ENCODE measurements at places on chromosomes 5 and 9. TPM values are rescaled to one million over a fixed set of nuclear protein-coding genes. Genes with fewer than 3 reads are reported as not detected.

DNA sequence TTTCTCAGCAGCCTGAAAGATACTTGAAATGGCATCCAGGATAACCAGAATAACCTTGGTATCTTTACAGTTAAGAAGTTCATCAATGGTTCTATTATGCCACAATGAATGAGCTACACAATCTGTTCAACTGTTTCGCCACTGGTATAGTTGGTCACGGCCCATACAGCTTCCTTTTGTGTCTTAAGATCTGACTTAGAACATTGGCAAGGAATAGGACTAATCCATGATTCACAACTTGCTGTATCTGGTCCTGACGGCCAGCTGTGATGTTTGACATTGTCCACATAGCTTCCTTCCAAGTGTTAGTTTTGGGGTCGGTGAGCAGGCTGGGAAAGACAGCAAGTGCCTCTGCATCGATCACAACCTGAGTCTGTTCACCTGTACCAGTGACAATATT lies 113.3 kb upstream of the RAD23B start:
- H3K36me3 ChIP-seq = no peaks in the 10 kb centered on the region
- no peak overlapping the region for H3K4me3 ChIP-seq
- H3K4me1 ChIP-seq = no peaks in the 10 kb centered on the region
- no peak for DNase-seq
- H3K27ac ChIP-seq = no peak overlapping the region

DNA sequence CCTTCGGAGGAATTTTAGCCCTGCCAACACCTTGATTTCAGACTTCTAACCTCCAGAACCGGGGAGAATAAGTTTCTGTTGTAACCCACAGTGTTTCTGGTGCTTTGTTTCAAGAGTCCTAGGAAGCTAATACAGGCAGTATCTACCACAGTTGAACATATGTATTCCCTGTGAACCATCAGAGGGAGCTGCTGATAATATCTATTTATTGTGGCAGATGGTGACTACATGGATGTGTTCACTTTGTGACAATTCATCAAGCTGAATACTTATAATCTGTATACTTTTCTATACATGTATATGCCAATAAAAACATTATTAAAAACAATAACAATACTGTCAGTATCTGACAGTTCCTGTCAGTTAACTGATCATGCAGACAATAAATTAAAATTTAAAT lies 137.2 kb upstream of the GNA14 start:
- no peaks in the 10 kb centered on the region for H3K36me3 ChIP-seq
- peaks cover 7% of the 10 kb centered on the region for H3K4me1 ChIP-seq
- no peak for DNase-seq
- H3K27ac ChIP-seq = no peak overlapping the region
- no peaks in the 10 kb centered on the region for H3K27me3 ChIP-seq

DNA sequence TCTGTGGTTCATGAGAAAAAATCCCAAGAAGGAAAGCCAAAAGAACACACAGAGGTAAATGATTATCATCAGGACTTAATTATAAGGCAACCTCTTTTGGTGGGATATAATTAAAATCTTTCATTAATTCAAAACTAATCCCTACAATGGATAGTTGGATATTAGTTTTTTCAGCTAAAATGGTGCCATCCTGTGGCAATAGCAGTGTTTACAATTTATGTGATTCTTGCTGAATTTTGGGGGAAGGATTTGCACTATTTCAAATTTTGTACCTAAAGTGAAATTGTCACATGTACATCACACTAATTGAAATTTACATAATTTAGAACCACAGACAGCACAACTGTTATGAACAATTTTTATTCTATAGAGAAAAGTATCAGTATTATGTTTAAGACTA lies 67.0 kb downstream of the CAST start:
- no peaks in the 10 kb centered on the region for H3K4me1 ChIP-seq
- H3K36me3 ChIP-seq = peaks cover 19% of the 10 kb centered on the region
- H3K27ac ChIP-seq = no peak overlapping the region
- no peak overlapping the region for H3K4me3 ChIP-seq
- H3K27me3 ChIP-seq = no peaks in the 10 kb centered on the region

GNA14 gene
- total RNA-seq = not detected

- no peaks in the 10 kb centered on the region for H3K27me3 ChIP-seq
- no peak overlapping the region for H3K27ac ChIP-seq
- DNase-seq = no peak
- H3K4me1 ChIP-seq = peaks cover 3% of the 10 kb centered on the region
Measured at GRCh38 chr5:72325566-72326305, 5.6 kb downstream of the PTCD2 start.

GRCh38 chr5:143870362-143870761 lies 58.4 kb downstream of the HMHB1 start:
- H3K4me1 ChIP-seq = no peaks in the 10 kb centered on the region
- no peaks in the 10 kb centered on the region for H3K36me3 ChIP-seq

DNA sequence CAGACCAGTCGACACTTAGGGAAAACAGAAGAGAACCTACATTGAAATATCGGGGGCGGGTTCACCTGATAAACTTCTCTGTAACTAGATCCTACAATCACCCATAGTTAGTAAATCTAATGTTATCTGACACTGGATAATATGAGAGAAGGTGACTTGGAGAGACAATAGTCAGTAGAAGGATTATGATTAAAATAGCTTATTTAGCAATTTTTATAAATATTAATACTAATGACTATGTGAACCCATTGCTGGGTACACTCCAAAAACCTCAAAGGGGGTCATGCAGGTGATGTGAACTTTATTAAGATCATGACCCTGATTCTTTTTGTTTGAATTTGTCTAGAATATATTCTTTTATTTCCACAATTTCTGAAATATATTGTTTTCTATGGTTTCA lies 164.1 kb upstream of the CCNH start:
- H3K4me3 ChIP-seq = no peak overlapping the region
- H3K36me3 ChIP-seq = no peaks in the 10 kb centered on the region
- DNase-seq = no peak

DNA sequence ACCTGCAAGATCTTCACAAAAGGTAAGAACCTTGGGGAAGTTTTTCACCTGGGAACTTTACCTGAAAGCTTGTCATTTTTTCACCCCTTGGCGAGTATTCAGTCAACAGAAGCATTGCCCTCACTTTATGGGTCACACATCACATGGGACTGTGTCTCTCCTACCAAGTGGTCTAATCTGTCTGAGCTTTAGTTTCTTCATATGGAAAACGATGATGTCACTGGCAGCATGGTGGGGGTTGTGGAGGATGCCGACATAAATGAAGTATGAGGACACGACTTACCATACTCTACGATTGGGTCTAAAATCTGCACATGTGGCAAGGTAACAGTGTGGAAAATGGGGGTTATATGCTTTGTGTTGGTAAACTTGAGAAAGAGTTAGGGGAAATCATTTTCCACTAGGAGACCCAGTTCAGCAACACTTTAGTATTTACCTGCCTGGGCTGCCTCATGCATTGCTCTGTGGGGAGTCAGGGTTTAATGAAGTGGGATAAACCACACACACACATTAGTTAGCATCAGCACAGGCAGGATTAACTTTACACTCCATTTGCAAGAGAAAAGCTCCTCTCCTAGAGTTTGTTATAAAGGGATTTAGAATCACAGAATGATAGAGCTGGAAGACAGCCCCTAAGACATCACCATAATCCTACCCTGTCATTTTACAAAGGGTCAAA lies 19.8 kb upstream of the PAX5 start:
- H3K4me3 ChIP-seq = no peak overlapping the region
- no peaks in the 10 kb centered on the region for H3K36me3 ChIP-seq
- no peak for DNase-seq

DNA sequence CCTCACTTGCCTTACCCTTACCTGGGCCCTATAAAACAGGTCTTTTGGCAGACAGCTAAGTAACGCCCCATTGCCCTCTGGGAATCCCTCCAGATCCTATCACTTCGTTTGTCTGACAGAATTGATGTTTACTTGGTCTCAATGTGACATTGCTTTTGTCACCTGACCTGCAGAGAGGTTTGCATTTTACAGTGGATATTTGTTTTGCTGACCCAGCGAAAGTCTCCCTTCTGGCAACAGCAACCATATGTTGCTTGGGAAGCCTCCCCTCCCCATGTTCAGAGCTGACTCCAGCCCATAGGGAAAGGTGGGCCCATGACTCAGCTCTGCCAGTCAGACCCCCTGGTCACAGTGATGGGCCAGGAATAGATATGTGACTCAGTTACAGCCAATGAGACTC lies 54.0 kb upstream of the LARP1 start:
- no peak for DNase-seq
- no peaks in the 10 kb centered on the region for H3K27me3 ChIP-seq
- no peak overlapping the region for H3K4me3 ChIP-seq
- H3K4me1 ChIP-seq = no peaks in the 10 kb centered on the region

PCDHA3 gene
- not detected for total RNA-seq

SHOC1 gene
- not detected for total RNA-seq
